RKO (cell line): ENCODE measurements at places on chromosomes 6 and 20.

DNA sequence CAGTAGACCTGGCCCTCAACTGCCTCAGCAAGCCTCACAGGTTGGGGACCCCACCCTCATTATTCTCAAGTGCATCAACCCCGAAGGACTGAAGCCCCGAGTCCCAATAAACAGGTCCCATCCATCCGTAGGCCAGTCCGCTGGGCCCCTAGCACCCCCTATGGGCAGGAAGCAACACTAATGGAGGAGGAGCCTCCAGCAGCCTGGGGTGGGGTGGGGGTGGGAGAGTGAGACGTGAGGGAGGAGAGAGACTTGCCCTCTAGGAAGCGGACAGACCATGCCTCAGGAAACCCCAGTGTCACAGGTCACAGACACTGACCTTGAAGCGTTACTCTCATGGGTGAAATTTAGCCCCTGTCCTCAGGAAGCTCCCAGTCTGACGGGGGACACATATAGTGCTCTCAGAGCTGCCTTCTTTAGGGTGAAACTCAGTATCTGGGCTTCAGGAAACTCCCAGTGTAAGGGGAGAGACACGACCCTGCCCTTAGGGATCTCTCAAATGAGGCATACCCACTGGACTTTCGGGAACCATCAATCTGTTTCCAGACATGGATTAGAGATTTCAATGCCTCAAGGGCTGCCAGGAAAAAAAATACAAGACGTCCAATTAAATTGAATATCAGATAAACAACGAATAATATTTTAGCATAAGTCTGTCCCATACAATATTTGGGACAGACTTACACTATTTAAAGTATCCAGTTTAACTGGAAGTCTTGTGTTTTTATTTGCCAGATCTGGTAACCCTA, 125.8 kb downstream of the MRPL14 start:
- no peak for DNase-seq

DNA sequence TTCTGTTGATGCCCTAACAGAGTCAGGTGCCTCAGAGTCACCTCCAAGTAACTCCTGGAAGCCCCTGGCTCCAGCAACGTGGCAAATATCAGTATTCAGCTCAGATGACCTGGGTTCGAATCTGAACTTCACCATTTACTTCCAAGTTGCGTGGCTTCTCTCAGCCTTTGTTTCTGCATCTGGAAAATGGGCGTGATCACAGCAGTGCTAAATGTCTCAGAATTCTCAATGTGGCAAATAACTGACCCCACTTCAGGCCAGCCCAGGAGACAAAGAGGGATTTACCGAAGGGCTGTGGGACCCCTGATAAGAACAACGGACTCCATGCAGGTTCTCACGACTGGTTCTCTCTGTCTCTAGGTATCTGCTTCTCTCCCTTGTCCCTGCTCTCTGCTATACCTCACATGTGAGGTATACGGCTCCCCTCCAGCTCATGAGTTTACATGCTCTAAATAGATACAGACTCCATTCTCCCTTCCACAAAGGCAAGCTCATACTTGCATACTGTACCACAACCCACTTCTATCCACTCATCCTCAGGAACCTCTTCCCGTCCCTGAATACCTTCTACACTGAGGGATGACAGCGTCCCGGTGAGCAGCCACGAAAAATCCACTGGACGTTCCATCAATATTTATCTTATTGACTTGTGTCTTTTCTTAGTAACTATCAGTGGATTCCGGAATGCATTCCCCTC, 84.1 kb downstream of the SNX5 start:
- no peak for DNase-seq

GRCh38 chr20:59646487-59646886, 42.1 kb downstream of the PHACTR3 start:
- DNase-seq: no peak

DNA sequence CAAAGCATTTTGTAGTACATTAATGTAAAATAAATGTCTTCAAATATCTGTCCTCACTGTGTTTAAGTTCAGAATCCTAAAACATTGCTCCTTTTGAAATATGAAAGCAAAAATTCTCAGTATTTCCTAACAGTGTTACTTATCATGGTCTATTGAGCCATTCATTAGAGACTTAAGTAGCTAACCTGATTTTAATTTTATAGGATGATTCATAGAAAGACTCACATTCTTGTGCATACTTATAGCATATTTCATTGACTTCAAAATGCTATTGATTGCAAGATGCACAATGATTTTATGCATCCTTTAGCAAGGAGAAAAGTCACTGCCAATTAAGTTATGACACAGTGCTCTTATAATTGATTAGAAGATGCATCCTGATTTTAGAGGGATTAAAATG, 85.7 kb downstream of the HIVEP1 start:
- no peak for DNase-seq

DNA sequence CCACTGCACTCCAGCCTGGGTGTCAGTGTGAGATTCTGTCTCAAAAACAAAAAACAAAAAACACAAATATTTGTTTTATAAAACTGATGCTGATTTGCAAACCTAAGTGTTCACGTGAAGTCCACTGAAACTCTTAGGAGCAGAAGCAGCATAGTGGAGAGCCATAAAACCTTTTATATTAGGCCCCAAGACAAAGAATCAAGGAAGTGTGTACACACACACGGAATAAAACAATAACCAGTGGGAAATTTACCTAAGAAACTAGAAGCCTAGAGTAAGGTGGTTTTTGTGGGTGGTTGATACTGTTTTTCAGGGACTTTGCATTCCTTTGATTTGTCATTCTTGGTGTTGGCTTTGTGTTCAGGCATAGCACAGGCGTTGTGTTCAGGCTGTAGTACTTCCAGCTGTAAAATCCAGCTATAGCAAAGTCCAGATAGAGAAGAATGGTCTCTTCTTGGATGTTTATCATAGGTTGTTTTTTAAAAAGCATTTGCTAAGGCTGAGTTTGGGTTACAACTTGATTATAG, 61.3 kb downstream of the ATRN start:
- no peak for DNase-seq

GRCh38 chr6:99894815-99895214, 99.2 kb downstream of the MCHR2 start:
- no peak for DNase-seq

DNA sequence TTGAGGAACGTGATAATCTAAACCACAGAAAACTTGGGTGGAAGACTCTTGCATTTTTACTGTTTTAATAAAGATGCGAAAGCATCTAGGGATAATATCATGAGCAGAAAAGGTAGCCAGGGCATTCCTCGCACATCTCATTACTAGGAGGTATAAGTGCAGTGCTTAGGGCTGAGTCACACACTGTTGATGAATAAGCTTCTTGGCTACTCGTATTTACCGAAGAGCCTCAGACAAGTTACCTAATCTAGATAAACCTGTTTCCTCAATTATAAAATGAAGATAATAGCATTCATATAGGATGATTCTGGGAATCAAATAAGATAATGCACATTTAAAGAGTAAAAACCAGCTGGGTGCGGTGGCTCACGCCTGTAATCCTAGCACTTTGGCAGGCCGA, 780 bp upstream of the KIAA0319 start:
- peak; percentile 34 for DNase-seq

- DNase-seq: no peak
Observed at GRCh38 chr6:78222226-78222625, 569.4 kb downstream of the MEI4 start.

- DNase-seq: peak; percentile 53
Observed at GRCh38 chr6:99151634-99152346, 197.7 kb downstream of the FAXC start.

DNA sequence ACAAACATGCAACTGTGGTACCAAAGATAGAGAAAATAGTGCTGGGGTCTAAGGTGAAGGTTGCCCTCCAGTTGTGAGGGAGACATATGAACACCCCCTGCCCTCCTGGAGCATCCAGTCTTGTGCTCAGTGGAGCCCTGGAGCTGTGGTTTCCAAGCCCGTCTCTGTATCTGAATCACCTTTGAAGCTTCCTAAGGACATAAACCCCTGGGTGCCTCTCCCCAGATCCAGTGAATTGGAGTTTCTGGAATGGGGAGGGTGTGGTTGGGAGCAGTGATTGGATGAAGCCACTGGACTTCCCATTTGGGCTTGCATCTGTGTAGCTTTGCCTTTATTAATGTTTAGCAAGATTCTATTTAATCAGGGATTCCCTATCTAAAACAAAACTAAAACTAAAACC, 22.4 kb upstream of the E2F3 start:
- DNase-seq: no peak

- peak; percentile 68 for DNase-seq
Observed at GRCh38 chr20:62595491-62595890, 46.8 kb upstream of the SLCO4A1 start.

DNA sequence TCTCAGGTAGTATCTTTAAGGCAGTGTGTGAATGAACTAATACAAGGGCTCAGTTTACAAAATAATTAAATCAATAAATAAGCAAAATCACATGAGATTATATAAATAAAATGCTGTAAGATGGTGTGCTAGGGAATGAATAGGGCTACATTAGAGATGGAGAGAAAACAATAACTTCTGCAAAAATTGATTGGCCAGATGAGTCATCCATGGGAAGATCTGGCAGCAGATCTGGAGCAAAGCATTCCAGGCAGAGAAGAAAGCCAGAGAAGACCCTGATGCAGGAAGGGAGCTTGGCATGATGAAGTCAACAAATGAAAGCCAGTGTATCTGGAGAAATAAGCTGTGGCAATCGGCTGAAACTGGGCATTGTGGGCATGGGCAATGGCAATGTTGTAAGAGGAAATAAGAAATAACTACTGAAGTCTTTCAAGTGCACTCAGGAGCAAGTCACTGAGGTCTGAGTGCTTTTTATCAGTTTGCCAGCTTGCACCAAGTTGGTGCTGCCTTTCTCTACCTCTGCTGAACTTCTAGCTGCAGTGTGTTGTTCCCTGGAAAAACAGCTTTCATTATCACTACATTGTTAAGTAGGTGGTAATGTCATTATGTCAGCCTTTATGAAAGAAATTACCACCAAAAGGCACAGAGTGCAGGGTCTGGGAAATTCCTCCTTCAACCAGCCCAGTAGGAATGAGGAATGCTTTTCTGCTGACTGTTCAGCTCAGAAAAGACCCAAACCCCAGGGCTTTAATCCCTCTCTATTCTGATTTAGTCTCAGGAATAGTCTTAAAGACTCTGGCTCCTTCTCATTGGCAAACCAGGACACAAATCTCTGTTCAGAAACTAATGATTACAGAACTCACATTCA, 231.6 kb downstream of the HTR1B start:
- no peak for DNase-seq

DNA sequence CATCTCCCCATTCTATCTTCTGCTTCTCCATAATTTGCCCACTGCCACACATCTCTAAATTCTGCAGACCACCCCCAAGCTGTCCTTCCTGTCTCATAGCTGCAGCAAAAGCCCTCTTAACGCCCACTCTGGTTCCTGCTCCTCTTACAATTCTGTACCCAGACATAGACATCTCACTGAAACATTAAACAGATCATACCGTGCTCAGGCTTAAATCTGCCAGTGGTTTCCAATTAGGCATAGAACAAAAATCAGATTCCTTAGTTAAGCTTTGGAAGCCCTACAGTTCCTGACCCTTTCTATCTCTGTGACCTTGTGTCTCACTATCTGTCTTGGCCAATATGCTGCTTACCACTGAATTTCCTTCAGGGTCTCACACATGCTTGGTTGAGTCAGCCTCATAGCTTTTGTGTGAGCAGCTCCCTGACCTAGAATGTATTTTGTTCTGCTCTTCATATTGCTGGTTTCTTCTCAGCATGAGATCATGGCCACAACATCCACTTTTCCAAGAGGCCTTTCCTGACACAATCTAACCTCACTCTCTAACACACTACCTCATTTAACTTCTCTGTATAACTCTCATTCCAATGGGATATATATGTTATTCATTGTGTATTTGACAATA, 749.7 kb downstream of the MAFB start:
- no peak for DNase-seq

GRCh38 chr6:11222385-11223277, 9.8 kb downstream of the NEDD9 start:
- no peak for DNase-seq

GRCh38 chr6:38182426-38182825, 362.9 kb downstream of the ZFAND3 start:
- DNase-seq: no peak

GRCh38 chr6:82957171-82957867, 108.3 kb downstream of the UBE3D start:
- no peak for DNase-seq

DNA sequence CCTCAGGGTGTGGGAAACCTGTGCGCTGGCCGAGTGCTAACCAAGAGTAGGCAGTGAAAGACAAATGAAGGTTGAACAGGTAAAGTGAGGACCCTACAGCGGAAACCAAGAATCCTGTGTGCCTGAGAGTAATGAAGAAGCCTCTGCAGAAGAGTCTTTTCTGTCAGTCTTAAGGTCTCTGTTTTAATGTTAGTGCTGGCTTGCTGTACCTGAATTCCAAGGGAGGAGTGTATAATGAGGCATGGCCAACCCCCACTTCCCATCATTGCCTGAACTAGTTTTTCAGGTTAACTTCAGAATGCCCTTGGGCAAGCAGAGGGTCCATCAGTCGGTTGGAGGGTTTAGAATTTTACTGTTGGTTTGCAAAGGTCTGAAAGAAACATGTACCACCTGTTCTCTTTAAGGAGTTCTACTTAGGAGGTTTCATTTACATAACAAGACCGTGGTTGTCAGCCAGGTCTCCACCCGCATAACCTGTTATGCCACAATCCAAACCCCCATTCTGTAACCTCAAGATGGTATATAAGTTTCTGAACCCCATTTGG, 589 bp upstream of the PDCD2 start:
- DNase-seq: no peak

DNA sequence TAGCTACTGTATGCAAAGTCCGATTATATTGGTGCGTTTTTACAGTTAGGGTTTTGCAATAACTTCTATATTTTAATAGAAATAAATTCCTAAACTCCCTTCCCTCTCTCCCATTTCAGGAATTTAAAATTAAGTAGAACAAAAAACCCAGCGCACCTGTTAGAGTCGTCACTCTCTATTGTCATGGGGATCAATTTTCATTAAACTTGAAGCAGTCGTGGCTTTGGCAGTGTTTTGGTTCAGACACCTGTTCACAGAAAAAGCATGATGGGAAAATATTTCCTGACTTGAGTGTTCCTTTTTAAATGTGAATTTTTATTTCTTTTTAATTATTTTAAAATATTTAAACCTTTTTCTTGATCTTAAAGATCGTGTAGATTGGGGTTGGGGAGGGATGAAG, 13.7 kb upstream of the PLCG1 start:
- no peak for DNase-seq

- DNase-seq: no peak
Observed at GRCh38 chr6:143569040-143569439, 57.5 kb upstream of the FUCA2 start.

DNA sequence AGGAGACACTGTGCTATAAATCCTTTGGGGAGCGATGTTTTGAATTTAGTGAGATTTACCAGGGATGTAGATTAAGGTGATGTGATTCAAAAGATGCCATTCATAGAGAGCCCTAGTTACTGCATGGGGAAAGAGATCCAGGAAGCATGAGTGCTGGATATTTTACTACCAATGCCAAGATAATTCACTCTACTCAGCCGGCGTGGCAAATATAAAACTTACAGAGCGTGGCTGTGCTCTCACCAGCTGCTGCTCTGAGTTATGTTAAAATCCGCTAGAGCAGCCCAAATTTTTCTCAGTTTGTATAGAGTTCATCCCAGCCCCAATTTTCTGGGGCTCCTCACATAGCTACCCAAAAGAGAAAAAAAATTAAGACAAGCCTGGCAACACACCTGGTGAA, 48.6 kb downstream of the BFSP1 start:
- DNase-seq: no peak
